ENCODE measurements at places on chromosomes 1 and 21.

DNA sequence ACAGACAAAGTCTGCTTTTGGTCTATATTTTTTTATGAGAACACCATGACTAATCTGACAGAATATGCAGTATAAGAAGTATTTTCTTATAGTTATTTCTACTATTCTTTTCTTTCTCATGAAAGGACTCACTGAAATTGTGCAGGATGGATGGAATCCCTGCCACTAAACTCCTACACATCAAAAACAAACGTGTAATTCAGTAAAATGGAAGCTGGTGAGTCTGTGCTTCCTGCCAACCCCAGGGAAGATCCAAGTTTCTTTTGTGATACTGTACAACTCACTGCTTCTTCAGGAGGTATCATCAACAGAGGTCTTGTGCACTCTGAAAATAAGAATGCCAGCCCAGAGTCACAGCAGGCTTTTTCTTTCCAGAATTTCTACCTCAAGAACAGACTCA, 241.2 kb downstream of the MRPL39 start:
- DNase-seq, result no peak

GRCh38 chr1:92926873-92927272, 34.4 kb downstream of the DIPK1A start:
- no peak for DNase-seq

DNA sequence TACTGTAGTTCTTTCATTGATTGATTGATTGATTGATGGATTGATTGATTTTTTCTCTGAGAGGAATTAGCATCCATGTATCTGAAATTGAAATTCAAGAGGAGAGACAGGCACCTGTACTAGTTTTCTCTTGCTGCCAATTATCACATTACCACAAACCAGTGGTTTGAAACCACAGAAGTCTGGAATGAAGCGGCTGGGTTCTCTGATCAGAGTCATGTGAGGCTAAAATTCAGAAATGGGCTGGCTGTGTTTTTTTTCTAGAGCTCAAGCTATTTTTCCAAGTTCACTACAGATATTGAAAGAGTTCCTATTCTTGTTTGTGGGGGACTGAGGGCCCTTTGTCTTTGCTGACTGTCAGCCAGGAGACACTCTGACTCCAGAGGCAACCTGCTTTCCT, 10.0 kb downstream of the NBPF3 start:
- DNase-seq, result no peak

DNA sequence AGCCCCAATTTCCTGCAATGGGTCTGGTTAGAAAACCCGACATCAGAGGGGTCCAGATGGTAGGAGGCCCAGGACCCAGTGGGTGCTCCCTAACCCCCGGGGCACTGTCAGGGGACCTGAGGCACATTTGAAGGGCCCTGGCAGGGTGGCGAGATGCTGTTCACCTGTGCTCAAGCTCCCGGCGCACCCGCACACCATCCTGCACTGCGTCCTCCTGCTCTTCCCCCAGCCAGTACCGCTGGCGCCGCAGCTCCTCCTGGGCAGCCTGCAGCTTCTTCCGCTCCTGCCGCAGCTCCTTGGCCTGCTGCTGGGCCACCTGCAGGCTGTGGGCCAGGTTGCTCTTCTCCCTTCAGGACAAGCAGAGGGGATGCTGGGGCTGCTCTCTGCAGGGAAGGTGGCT, 36.0 kb downstream of the RNU1-1 start:
- DNase-seq, result no peak
